ENCODE measurements at places on chromosomes 3 and 15.

DNA sequence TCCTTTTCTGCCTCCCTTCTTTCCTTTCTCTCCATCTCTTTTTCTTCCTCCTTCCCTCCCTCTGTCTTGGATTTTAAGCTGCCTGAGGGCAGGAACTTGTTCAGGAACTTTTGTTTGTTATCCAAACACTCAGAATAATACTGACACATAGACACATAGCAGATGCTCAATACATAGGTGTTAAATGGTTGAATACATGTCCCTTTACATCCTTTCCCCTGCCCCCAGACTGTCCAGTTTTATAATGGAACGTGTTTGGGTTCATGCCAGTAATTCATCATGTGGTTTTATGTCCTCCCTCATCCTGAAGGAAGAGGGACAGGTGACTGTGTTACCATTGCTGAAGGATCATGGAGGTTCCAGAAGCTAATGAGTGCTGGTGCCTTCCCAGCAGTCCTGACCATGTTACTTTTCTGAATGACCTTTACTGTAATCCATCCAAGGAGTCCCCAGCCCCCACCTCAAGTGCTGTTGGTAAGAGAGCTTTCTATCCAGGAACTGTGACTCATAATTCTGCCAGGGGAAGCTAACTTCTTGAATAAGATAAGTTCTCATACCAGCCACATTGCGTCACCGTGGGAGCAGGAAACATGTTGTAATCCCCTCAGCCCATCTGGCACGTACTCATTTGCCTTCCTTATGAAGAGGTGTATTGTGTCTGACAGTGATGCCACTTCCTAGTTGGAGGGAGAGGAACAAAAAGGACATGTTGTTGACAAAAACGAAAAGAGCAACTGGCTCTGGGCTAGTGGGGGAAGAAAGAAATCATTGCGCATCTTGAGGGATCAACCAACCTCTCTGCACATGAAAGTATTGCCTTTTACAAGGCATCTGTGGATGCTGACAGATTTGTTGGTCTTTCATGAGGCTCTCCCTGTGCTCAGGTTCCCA, 52.4 kb downstream of the IL1RAP start:
- peak; percentile 11 for DNase-seq

- DNase-seq: no peak
Observed at GRCh38 chr3:148990236-148990635, 1.1 kb upstream of the GYG1 start.

DNA sequence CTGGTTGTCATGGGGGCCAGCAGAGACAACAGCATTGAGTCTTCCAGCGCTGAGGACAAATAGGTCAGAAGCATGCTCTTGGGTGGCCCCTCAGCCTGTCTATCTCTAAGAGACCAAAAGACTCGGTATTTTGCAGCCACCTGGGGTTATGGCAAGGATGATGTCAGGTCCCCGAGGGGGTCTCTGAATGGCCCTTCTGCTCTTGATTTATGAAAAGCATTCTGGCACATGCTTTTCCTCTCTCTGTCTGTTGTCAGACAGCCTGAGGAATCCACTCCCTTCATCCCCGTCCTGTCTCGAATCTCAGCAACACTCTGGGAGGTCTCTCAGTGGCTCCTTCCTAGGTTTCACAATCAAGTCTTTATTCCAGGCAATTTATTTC, 156.6 kb upstream of the RGMA start:
- no peak for DNase-seq

- DNase-seq: no peak
Observed at GRCh38 chr3:172476347-172476746, 28.1 kb upstream of the GHSR start.

- no peak for DNase-seq
Observed at GRCh38 chr15:76150513-76150912, 90.7 kb downstream of the TMEM266 start.

DNA sequence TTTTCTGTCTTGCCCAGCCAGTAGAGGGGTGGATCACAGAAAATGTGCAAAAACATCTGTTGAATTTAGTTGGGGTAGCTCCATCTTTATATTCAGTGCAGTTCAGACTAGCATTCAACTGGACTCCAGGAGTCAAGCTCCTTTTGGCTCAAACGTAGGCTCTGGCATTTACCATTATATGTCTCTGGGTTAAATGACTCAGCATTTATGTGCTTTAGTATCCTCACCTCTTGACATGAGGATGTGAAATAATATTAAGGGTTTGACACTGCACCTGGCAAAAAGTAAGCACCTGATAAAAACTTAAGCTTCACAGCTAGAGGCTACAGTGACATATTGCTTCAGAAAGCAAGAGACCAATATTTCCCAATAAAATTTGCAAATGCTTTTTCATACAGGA, 14.8 kb downstream of the PRC1 start:
- no peak for DNase-seq
